ENCODE measurements at places on chromosomes 6 and 20.

DNA sequence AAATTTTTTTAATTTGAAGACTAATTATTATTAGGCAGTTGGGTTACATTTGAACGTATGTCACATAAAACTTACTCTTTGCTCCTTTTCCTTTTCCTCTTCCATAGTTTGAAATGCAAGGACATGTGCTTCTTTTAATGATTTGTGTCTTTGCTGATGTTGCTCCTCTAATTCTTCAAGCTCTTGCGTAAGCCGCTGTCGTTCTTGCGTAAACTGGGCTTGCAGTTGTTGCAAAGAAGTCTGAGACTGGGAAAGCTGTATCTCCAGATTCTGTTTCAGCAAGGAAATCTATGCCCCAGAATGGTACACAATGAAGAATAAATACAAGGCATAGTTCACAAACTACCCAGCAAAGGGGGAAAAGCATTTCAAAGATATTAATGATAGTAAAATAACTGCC lies 45.1 kb upstream of the MCM9 start:
- no peak for DNase-seq

GRCh38 chr20:18737140-18737539 lies 76.4 kb upstream of the SCP2D1 start:
- no peak for DNase-seq

DNA sequence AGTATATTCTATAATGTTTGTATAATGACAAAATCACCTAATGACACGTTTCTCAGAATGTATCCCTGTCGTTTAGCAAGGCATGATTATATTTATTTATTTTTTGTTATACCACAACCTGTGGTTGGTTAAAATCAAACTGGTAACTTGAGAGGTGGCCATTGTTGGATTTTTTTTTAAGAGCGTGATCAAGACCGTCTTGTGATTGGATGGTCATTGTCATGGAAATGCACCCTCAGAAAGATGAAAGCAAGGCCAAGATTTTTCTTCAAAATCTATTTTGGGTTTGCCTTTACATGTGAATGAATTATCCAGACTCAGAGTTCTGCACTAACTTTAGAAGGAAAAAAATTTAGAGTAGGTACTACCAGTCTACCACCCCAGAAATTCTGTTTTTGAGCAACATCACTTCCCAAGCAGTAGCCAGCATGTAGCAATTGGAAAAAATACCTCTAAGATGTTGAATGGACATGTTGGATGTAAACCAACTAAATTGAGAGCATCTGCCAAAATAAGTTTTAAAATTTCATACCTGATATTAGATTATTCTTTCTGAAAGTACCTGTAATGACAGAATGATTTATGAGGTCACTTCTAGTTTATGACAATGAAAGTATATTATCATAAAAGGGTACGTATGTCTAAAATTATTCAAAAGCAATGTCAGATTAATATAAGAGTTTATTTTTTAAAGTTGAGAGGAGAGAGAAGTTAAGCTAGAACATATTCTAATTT lies 50.8 kb downstream of the NCOA7 start:
- DNase-seq, result no peak

- no peak for DNase-seq
Observed at GRCh38 chr20:24773168-24773567, 175.9 kb upstream of the CST7 start.

DNA sequence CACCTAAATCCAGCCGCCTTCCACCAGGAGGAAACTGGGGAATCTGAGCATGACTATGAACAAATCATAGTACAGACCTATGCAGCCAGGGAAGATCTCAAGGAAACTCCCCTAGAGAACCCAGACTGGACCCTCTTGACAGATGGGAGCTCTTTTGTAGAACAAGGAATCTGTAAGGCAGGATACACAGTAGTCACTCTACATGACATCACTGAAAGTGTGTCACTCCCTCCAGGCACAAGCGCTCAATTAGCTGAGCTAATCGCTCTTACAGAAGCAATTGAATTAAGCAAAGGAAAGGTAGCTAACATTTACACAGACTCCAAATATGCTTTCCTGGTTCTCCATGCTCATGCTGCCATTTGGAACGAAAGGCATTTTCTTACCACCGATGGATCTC lies 36.8 kb downstream of the PLN start:
- DNase-seq, result no peak

DNA sequence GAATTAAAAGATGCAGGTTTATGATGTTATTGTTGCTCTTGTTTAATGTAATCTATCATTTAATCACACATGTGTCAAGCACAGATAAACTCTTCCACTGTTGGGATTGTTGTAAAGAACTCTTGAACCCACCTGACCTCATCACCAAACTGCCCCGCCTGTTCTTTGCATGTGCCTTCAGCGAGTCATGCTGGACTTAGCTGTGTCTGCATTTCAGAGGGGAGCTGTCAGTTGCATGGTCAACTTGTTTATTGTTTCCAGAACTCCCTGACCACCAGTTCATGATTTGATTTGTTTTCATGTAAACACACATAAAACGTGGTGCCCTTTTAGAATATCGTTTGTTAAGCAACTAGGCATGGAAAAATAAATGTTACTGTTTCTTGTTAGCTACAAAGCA lies 93.6 kb downstream of the KHDC1L start:
- DNase-seq, result no peak

GRCh38 chr20:3371754-3372153 lies 35.7 kb downstream of the DNAAF9 start:
- DNase-seq, result no peak

- no peak for DNase-seq
Observed at GRCh38 chr6:112831022-112831421, 483.9 kb downstream of the RFPL4B start.

DNA sequence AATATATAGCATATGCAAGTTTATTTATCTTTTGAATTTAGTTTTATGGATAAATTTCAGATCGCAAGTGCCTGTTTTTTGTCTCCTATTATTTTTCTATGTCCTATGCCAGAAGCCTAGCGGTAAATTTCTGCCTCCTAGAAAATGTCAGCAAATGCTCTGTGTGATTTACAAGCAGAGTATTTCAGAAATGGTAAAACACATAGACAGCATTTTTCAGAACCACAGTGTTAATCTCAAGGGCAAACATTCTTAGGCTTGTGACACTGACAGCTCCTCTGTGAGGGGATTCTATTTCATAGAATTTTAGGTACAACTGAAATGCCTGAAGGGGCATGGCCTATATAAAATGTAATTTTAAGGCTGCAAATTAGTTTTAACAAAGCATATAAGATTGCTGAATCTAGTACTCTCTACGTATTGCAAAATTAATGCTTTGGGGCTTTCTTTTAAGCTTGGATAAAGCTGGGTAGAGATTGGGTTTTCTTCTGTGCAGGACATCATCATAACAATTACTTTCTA lies 89.9 kb upstream of the PTCHD4 start:
- no peak for DNase-seq

- DNase-seq, result no peak
Observed at GRCh38 chr20:53579266-53579580, 14.4 kb downstream of the ZNF217 start.

DNA sequence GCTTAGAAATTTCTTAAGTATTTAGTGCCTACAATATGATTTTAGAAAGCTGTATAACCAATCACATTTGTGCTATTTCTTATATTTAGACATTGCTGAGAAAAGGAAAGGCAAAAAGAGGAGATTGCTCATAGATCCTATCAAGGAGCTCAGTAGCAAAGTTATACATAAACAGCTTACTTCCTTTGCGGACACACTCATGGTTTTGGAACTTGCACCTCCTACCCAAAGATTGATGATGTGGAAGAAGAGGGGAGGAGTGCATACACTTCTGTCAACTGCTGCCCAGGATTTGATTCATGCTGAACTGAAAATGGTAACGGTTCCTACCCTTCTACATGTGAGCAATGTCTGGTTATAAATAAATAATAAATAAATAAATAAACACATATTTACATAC lies 16.7 kb downstream of the RAD21L1 start:
- no peak for DNase-seq

DNA sequence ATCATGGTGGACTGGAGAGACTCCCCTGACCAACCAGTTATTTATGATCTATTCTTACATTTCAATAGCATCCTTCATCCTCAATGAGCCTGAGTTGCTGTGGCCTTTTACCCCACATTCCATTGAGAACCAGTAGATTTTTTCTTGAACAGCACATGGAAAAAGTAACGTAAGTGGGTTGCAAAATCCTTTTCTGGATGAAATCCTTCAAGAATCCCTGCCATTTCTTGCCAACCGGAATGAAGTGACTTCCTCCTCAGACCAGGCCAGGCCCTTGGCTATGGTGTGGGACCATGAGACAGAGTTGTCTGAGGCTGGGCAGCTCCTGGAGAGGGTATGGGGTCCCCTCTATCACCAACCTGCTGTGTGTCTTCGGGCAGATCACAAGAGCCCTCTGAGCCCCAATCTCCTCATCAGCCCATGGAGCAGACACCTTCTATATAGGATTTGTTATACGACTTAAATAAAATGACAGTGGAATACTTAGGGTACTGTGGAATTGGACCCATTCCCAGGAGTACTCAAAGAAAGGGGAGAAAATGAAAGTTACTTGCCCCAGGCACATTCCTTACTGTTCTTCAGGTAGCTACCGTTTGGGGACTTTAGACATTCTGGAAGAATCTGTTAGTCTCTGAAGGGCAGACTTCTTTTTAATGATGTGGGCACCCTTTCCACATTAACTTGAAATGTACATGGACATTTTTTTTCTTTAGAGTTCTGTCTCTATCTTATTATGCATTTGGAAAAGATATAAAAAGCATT lies 10.9 kb downstream of the EYA2 start:
- no peak for DNase-seq

DNA sequence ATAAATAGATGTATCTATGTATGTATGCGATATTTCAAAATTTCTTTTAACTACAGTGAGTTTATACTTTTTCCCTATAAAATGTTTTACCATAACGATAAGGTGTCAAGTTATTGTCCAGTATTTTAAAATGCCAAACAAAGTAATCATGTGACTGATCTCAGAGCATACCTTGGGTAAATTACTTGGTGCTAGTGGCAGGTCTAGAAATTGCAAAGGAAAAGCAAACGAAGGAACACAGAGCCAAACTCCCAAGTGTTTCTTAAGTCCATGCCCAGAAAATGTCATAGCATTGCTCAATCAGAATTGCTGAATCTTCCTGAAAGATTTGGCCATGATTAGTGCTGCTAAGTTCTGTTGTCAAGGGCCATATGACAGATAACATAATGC lies 77.5 kb downstream of the CAP2 start:
- no peak for DNase-seq

DNA sequence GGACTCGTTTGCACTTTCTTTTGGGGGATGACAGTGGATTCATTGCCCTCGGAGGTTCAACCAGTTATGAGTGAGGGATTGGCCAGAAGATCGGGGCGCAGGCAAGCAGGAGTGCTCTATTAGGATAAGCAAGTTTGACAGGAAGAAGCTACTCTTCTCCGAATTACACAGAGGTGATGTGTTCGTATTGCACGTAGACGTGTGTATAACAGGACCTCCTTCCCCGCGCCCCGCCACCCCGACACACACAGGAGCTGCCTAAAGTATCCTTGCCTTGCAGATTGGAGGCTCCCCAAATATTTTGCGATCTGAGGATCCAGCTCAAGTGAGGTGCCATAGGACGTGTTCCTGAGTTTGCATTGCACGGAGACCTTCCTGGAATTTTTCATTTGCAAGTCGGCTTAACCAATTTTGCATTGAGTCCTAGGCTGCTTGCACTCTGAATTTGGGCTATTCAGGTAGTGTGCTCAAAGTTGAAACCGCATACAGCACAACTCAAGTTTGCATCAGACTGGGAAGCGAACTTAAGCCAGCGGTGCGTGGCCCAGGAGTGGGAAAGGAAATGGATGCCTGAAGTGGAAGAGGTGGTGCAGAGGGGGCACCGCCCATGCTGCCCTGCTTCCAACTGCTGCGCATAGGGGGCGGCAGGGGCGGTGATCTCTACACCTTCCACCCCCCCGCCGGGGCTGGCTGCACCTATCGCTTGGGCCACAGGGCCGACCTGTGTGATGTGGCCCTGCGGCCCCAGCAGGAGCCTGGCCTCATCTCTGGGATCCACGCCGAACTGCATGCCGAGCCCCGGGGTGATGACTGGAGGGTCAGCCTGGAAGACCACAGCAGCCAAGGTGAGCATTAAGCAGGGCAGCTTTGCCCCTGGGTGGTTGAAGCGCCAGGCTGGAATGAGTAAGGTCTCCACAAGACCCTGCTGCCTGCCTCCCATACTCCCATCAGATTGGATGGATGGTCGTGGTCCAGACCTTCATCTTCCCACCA lies 770 bp downstream of the TCF19 start:
- peak; percentile 55 for DNase-seq

- DNase-seq, result no peak
Observed at GRCh38 chr6:132058975-132059374, 107.8 kb upstream of the CCN2 start.

GRCh38 chr6:7730784-7731227 lies 4.9 kb downstream of the BMP6 start:
- no peak for DNase-seq

DNA sequence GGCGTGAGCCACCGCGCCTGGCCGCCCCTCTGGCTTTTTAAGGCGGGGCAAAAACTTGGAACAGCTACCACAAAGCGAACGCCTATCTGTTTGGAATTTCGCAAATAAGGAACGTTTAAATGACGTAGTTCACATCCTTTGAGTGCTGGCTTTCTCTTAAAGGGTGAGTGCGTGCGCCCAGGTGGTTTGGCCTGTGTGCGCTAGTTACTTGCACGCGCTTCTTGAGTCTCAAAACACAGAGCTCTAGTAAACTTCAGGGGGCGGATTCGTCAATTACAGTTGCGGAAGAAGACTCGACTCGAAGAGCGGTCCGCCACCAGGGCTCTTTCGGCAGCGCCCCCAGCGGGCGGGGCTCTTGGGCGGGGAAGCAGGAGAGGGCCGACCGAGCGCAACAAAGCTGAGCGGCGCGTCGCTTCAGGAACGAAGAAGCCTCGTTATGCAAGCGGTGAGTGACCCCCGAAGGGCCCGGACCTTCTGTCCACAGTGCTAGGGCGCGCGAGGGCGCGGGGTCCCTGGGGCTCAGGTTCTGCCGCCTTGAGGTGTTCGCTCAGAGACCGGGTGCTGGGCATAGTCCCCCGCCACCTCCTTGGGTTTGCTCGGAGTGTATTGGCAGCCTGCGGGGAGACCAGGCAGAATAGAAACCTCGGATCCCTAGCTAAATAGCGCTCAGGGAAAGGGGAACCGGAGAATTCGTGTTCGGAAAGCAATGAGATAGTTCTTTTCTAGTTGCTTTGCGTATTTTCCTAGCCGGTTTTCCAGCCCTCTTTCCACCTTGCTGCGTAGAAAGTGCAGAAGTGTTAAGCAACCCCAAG lies at the start of gene SYCP2L:
TSS of gene SYCP2L (plus strand) at position 362 of the 812 bp plus-strand sequence. CDS start at position 437, 75 bp downstream.
- DNase-seq, result peak; percentile 56

DNA sequence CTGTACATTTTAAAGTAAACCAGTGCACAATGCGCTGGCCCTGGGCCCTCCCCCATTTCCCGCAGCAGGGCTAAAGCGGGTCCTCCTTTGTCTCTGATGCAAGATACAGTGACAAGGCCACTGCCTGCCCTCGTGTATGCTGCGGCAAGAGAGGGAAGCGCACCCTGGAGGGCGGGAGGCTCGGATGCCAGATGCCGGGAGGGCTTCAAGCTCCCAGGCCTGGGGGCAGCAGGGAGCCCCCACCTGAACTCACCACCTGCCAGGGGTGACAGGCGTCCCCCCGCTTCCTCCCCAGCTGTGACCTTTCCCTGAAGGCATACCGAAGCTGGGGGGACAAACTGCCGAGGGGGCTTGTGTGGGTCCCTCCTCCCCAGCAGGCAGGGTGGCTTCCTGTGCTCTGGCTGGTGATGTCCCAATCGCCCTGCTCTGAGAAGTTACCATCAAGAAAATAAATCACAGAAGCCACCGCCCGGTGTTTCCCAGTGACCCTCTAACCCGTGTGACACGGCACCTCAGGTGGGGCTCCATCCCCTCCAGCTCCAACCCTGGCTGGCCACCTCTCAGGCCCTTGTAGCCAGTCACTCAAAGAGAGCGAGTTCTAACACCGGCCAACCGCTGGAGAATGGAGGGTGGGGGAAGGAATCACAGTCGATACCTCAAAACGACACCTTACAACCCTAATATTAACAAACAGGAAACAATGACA lies 203.3 kb downstream of the PREX1 start:
- peak; percentile 39 for DNase-seq

Data from pancreas (tissue), 10 donors.